ENCODE measurements at places on chromosomes 4 and X.

GRCh38 chr4:74441744-74442143 is 3.2 kb upstream of the AREG start:
- DNase-seq = no peak

DNA sequence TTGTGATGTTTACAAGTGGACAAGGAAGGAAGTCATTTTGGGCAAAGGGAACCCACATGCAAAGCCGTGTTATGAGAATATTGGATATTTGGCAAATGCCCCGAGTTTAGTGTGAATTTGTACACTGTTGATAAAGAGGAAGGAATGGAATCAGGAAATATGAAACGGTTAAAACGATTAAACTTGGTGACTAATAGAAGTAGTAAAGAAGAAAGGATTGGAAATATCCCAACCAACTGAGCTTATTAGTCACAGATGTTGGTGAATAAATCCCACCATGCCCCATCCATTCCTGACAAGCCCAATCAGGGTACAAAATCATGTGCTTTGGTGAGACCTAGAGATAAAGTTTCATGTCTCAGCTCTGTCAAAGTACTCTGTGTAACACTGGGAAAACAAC is 22.0 kb downstream of the ARHGAP24 start:
- no peak for DNase-seq

DNA sequence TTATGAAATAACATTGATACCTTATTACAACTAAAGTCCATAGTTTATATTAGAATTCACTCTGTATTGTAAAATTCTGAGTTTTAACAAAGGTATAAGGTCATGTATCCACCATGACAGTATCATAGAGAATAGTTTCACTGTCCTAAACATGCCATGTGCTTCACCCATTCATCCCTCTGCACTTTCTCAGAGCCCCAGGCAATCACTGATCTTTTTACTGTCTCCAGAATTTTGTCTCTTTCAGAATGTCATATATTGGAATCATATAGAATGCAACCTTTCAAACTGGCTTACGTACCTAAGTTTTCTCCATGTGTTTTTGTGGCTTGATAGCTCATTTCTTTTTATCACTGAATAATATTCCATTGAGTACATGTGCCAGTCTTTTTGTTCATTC is 33.9 kb downstream of the SNCA start:
- DNase-seq = no peak

DNA sequence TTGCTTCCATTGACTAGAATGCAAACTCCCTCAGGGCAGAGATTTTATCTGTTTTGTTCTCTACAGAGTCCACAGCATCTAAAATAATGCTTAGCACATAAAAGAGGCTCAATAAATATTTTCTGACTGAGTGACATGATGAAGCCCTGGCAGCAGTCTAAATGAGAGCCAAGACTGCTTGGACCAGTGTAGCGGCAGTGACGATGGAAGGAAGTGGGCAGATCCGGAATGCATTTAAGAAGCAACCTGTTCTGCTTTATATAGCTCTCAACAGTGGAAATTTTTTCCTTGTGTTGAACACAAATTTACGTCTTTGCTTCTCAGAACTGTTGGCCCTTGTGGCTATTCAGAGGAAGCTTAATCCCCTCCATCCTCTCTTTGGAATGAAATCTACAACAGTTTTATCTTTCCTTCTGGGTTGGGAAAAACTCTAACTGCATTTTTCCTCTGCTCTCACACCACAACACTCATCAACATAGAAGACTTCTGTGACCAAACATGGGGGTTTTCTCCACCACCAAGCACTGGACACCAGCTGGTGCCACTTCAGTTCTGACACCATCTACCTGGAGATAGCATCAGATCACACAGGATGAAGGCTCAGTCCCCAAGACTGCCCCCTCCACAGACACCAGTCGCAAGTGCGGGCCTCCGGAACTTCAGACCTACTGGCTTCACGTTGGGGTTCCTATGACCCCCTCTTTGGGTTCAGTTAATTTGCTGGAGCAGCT is 7.0 kb upstream of the BEND4 start:
- DNase-seq = peak; percentile 24

DNA sequence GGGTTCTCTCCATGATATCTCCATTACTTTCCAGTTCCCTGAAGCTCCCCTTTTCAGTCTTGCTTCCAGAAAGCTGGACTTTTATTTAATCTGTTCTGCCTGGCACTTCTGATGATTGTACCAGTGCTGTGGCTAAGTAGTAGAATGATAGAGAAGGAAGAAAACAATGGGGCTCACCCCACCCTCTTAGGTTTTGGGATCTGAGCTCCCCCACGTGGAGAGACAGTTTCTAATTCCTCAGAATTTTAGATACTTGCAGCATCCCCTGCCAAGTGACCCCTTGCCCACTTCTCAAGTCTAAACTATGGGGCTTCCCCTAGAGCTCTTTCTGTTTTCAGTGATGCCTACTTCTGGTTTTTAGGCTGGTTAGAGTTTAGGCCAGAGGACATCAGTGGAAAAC is 73.9 kb downstream of the GC start:
- no peak for DNase-seq

- DNase-seq = no peak
These were observed 56.4 kb downstream of the PGRMC1 start for GRCh38 chrX:119292445-119292844.

- no peak for DNase-seq
These were observed 25.5 kb upstream of the NXT2 start for GRCh38 chrX:109511113-109511512.

DNA sequence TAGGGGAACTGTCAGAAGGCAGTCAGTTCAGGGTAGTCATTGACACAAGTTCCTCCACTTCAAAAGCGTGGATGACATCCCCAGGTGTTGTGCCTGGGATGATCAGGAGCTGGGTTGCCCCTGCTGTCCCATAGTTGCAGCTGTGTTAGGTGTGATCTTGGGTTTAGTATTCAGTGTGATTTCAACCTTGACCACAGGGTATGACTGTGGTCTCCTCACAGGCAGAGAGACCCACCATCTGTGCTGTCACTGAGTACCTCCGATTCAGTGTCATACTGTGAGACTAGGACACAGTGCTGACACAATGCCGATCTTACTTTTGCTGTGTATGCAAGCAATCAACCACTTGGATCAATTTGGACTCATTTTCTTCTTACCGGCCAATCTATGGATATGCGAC is 25.2 kb downstream of the FOXR2 start:
- no peak for DNase-seq

DNA sequence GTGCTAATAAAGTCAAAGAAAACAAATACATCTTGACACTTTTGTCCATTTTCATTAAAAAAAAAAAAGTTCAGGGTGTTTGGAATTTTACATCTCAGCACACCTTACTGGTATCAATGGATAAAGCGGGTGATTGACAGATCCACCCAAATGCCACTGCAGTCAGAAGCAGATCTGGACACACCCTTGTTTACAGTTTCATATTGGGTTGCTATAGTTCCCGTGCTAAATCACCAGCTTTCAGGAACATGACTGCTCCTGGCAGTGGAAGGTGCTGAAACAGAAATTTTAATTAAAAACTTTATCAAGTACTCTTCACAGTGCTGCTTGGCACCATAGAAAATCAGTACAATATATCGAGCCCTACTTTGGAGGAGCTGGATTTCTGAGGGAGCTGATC is 116.3 kb downstream of the STOX2 start:
- DNase-seq = no peak

DNA sequence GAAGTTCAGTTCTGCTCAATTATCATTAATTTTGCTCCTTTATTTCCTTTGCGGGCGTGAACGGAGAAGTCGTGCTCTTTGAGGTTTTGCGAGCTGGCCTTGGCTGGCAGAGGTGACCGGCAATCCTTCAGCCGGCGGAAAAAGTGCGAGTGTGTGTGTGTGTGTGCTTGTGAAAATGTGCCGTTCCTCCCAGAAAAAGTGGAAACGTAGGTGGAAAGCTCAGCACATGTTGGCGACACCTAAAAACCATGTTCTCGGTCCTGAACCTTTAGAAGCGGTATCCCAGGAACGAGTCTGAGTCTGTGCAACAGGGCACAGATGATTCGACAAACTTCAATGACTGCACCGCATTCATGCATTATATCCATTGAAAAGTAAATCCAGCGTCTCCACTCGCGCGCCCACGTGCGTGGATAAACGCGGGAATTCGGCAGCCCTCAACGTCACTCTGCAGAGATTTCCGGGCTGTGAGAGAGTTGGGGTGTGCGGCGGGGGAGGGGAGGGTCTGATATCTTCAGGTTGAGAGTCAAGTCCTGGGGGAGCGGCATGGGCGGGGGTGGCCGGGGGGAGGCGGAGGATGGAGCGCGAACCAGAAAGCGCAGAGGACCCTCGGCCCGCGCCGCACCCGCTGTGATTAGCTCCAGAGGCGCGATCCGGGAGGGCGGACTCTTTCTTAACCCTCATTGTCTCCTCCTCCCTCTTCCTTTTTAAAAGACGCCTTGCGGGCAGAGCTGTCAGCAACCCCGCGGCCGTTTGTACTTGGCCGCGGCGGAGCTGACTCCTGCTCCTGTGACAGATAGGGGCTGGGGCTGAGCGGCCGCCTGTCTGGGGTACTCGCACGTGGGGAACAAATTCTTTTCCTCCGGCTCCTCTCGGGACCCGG is at the start of gene SHISA3:
Gene SHISA3 (plus strand): TSS at position 737 of the 883 bp plus-strand sequence. CDS start 569 bp downstream, outside the sequence.
- no peak for DNase-seq

- peak; percentile 9 for DNase-seq
These were observed at the start of gene CXCR3 for GRCh38 chrX:71618303-71618721. Gene CXCR3 (minus strand): TSS chrX:71618511. CDS start chrX:71618449, 62 bp downstream.

DNA sequence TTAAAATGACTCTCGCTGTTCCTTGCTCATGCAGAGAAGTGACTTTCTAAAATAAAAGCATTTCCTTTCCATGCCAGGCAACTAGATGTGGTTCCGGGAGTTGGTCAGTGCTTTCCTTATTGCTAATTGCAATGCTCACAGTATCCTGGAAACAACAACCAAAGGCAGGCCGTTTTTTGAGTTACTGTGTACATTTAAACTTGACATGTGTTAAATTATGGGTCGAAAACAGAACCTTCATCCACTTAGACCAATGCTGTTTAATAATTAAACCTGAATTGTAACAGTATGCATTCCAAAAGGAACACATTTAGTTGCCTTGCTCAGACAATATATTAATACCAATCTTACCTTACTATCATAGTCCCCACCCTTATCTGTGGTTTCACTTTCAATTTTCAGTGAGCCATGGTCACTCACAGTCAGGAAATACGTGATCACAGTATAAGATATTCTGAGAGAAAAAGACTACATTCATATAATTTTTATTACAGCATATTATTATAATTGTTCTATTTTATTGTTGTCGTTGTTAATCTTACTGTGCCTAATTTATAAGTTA is 102.6 kb downstream of the HS6ST2 start:
- no peak for DNase-seq

- no peak for DNase-seq
These were observed 468.8 kb downstream of the BCOR start for GRCh38 chrX:39629001-39629400.

DNA sequence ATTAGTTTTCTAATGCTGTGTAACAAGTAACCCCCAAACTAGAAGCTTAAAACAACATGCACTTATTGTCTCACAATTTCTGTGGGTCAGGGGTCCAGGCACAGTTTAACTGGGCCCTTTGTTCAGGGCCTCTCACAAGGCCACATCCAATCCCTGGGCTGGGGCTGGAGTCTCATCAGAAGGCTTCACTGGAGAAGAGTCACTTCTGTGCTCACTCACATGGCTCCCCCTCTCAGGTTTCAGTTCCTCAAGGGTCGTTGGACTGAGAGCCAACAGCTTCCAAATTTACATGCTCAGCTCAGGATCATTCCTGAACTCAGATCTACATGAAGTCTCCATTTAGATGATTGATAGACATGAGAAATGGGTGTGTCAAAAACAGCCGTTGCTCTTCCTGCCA is 77.1 kb downstream of the EVC start:
- DNase-seq = no peak

DNA sequence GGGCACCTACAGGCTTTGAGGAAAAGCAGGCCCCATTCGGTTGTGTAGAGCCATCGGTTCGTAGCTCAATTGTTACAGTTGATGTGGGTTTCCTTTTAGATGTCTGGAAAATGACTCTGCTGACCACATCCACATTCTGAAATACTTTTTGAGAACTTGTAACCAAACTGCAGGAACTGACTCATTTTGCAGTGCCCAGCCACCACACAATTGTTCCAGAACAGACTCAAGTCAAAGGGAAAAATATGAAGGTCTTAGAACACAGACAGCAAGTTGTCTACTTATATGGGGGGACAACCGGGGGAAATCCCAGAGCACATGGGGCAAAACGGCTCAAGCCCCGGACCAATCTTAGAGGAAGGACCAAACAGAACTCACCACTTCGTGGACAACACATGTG is 557.6 kb upstream of the DIPK2B start:
- peak; percentile 29 for DNase-seq

DNA sequence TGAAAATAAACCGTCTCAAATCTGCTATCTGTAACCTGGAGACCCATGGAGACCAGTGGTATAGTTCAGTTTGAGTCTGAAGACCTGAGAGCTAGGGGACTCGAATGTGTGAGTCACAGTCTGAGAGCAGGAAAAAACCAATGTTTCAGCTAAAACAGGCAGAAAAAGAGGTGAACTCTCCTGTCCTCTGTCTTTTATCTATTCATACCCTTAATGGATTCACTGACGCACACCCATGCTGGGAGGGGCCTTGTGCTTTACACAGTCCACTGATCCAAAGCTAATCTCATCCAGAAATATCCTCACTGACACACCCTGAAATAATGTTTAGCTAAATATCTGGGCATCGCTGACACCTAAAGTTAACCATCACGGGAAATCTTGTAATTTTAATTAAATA is 297.9 kb downstream of the GPM6A start:
- DNase-seq = no peak

- no peak for DNase-seq
These were observed 66.6 kb downstream of the ING2 start for GRCh38 chr4:183571350-183571941.

DNA sequence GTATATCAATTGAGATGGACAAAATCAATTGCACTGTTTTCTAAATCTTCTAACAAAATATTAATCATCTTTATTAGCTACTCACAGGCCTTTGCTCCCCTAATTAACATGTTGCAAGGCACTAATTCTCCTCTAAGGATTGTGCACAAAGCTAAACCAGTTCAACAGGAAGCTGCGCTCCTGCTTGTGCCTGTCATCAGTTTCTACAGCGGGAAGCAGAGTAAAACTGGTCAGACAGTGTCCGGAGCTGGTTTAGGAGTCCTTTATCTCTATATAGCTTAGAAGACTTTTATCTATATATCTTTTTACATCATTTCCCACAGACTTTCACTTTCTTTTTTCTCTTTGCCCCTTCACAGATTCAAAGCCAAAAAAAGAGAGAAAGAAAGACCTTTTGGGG is 79.1 kb downstream of the ELOVL6 start:
- DNase-seq = no peak

DNA sequence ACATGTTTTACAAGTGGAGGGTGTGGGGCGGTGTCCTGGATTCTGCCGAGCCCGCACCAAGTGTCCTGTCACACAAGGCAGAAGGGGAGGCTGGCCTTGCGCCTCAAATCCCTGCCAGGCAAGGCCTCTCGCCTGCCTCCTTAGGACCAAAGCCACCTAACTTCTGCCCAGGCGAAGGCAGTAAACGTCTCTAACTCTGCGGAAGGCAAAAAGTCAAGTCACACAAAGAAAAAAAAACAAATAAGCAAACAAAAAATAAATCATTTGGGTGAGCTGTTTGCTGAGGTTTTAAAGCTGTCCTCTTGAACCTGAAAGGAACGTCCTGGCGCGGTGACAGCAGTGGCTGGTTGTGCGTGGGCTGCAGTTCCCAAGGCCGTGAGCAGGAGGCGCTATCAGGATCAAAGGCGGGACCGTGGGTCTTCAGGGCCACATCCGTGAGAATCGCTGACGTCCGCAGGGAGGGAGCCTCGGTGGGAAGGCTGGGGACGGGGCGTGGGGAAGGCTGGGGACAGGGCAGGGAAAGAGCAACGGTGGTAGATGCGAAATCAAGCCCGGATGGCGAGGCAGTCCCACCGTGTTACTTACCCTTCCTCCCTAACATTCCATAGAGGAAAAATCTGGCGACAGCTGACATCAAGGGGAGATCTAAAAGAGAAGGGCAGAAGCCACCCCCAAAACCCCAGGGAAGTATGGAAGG is 99.1 kb downstream of the TRAPPC11 start:
- no peak for DNase-seq

All from KG1 (cell line).